ENCODE measurements at places on chromosomes 3 and 15.

DNA sequence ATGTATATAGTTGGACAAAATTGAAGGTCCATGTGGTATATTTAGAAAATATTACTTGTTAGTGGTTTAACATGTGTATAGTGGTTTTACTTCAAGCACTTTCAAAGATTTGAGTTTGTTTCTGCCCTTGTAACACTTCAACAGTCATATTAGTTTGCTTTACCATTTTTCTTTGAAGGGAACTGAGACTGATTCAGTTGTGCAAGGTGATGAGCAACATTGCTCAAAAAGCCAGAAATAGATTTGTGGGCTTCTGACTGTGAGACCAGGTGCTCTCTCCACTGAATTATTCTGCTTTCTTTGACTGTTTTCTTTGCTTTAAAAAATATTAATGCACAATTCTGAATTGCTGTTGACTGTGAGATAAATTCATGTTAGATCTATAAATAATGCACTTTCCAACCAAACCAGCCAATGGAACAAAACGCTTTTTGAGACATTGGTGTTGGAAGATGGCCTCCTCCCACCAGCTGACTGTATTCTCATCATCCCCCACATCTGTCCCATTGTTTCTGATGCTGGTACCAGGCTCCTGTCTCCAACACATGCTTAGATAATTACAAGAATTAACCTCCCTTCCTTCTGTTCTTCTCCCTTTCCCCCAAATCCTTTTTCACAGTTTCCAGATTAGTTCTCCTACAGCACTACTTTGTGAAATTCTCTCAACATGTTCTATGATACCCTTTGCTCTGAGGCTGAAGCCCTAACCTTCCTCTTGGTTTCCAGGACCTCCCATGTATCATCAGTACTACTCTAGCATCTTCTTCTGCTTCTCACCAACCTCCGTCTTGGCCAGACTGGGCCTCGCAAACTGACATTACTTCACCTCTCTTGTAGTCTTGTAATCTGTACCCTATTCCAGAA lies 27.9 kb downstream of the PLCL2 start:
- no peak for DNase-seq

DNA sequence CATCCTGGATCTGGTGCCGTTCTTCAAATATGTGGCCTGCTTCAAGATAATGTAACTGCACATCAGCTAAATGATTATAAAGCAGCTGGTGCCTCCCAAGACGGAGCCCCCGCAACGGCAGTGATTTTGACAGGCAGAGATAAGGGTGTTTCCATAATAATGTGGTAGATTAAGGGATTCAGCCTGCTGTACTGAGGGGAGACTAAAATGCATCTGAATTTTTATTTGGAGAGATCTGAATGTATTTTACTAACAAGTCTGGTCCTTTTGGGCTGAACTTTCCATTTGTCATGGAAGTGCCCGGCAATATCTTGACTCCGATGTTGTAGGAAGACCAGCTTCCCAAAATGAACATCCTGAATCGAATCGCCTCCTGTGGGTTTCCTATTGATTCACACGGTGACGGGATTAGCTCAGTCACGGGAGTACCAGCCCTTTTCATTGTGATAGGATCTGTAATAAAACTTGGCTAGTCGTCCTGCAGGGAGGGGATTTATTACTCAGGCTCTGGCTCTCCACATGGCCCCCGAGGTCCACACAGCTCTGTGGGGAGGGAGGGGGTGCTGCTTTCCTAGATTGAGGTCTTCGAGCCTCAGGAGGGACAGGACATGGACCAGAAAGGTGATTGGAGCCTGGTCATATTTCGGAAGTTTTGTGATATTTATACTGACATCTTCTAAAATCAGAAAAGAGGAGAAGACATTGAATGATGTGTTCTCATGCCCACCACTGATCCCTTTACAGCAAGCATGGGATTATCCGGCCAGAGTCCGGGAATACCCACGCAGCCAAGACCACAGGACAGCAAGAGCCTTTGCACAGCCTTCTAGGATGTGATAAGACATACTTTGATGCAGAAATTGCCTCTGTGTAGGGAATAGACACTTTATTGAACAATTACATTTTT lies 2.5 kb upstream of the PCSK6 start:
- no peak for DNase-seq

DNA sequence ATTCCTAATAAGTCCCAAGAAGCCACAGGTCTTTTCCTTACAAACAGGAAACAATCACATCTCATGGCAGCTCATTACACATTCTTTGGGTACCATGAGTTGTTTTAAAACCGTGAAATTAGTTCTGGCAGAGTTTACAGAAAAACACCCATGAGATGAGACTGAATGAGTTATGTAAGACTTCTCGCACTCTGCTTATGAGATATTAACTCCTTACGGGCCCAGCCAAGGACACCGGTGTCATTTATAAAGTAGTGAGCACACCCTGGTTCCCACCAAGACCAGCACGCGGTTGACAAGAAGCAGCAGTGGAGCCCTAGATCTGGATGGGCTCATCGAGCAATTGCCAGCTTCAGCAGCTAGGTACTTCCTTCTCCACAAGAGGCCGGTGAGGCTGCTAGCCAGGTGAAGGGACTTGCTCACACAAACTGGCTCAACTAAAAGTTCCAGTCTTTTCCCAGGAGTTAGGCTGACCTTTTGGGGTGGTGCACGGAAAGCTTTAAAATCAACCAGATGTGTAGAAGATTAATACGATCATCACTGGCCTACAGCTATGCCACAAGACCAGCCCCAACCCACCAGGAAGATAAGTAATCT lies 318.6 kb upstream of the ICE2 start:
- no peak for DNase-seq

- DNase-seq = no peak
These were observed 188.6 kb downstream of the FNDC3B start for GRCh38 chr3:172228036-172228415.

DNA sequence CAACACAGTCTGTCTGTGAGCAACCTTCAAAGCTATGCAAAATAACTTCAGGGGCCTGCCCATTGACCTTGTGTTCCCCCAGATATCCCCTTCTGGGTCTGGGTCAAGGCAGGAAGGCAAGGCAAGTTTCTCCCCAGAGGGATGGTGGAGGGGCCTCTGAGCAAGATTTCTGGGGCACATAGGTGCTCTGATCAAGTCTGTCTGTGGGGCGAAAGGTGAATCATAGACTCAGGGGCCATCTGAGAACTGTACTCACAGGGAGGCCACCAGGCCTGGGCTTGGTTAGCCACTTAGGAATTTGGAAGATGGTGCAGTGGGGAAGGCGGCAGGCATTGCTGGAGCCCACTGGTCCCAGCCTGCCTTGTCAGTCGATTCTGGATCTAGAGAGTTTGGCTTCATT lies 92.4 kb downstream of the MINAR1 start:
- DNase-seq = no peak

GRCh38 chr3:122188737-122189136 lies 5.3 kb downstream of the CASR start:
- DNase-seq = no peak

GRCh38 chr3:123423806-123424205 lies 25.1 kb downstream of the ADCY5 start:
- DNase-seq = no peak

GRCh38 chr15:48425051-48425450 lies 93.8 kb downstream of the DUT start:
- DNase-seq = no peak

GRCh38 chr15:64247535-64247905 lies 84.7 kb upstream of the PPIB start:
- no peak for DNase-seq

DNA sequence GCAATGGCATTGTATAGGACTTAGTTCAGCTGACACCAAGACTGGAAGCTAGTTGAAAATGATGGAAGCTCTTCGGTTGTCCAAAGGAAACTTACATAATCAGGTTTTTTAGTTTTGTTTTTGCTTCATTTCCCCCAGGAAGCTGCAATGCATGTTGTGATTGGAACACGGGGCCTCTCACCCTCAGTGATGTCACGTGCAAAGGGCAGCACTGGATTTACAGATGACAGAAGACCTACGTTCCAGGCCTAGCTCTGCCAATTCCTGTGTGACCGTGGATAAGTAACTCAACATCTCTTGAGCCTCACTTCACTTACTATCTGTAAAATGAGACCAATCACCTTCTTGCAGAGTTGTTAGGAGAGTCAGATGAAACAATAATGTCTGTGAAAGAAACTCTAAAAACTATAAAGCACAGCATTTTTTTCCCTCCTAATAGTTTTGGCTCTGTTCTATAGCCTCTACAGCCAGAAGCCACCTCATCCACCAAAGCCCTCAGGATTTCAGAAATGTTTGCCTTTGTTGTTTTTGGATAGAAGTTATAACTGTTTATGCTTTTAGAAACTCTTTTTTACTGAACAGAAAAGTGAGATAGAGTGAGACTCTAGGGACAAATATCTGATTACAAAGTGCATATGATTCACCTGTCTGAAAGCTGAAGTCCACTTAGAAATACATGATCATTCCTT lies 4.6 kb downstream of the RBSN start:
- DNase-seq = no peak

DNA sequence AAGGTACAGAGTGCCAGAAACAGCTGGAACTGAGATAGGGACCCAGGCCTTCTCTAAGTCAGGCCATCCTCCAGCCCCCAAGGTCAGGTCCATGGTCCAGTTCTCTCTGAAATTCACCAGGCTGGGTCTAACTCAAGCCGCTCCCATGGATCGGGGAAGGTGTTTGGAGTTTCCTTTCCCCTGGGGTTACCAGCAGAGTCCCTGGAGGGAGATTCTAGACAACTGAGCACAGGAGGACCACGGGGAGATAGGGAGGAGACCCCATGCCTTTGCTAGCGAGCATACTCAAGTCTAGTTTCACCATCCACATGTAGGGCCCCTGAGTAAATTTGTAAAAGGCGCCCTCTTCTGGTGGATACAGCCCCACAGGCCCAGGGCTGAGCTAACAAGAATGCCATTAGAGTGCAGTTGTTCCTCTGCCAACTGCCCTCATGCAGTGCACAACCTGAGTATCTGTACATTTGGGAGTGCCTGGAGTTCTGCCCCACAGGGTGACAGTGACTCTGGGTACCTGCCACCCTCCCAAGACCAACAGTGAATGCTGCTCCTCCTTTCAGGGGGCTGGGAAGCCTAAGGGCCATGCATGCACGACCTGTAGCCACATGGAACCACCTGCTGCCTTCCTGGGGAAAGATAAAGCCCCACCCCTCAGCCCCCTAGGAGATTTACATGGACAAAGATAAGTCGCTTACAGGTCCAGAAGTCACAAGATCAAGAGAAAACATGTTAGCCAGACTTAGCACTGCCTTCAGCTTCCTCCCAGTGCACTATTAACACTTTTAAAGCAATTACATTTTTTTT lies 89.0 kb downstream of the IQSEC1 start:
- peak; percentile 82 for DNase-seq

GRCh38 chr3:18679238-18679637 lies 254.1 kb upstream of the SATB1 start:
- DNase-seq = no peak

- no peak for DNase-seq
These were observed 60.8 kb downstream of the PFN2 start for GRCh38 chr3:149909923-149910322.

DNA sequence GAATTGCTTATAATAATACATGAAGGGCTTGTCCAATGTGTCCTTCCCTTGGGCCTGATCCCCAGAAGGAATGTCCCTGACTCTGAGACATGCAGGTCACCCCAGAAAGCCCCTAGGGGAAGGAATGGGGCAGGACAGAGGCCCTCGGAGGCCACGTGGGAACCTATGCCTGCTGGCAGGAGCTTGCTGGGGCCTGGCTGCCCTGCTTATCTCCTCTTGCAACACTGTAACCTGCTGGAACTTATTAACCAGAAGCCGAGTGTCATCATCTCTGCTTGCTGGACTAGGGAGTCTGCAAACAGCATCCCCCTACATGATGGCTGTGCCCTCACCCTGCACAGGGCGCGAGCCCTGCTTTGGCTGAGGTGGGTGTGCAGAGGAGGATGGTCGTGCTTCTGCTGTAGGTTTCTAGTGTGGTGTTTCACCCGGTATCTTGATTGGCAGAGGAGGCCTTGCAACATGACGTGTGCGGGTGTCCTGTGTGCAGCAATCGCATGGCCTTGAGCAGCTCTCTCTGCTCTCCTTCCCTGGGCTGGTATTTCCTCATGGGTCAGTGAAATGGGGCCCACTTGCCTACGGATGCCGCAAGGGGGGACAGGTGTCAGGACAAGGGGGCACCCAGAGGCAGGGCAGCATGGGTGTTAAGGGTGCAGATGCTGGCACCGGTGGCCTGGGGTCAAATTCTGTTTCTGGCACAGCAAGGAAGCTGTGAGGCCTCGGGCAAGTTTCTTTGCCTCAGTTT lies 5.0 kb downstream of the CHST13 start:
- DNase-seq = peak; percentile 14

DNA sequence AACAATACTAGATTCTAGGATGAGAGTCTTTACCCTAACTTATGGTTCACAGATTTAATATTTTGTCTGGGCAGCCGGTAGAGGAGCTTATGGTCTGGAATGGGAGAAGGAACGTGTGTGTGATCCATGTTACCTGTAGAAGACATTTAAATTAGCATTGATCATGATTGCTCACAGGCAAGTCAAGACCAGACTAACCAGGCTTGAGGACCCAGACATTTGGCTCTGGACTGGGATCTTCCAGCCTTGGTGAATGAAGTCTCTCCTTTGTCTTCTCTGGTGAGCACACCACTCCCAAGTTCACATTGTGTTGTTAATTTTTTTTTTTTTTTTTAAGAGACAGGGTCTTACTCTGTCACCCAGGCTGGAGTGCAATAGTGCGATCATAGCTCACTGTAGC lies 11.7 kb downstream of the ABHD2 start:
- no peak for DNase-seq

- no peak for DNase-seq
These were observed 400.8 kb upstream of the PROK2 start for GRCh38 chr3:72185549-72186399.

GRCh38 chr15:64635499-64636495 lies 139.6 kb downstream of the RBPMS2 start:
- DNase-seq = no peak

GRCh38 chr3:55078876-55079275 lies 151.0 kb upstream of the LRTM1 start:
- no peak for DNase-seq

- peak; percentile 28 for DNase-seq
These were observed 1.9 kb downstream of the VGLL4 start for GRCh38 chr3:11641683-11642430.

Data from Kasumi-1 (cell line).